Immature natural killer cell (primary cell): ENCODE measurements at places on chromosomes 6 and 20. TPM values are rescaled to one million over a fixed set of nuclear protein-coding genes. Genes with fewer than 3 reads are reported as not detected.

Gene PHACTR3
- polyA plus RNA-seq = not detected

Gene ADAM33
- not detected for polyA plus RNA-seq

Gene VSX1
- polyA plus RNA-seq = not detected

Gene OPRL1
- polyA plus RNA-seq = 0.48 TPM

Gene HLA-G
- polyA plus RNA-seq = 3.1 TPM

Gene CLPSL1
- not detected for polyA plus RNA-seq

Gene SLC2A4RG
- polyA plus RNA-seq = 3.2 TPM

Gene NKAIN2
- not detected for polyA plus RNA-seq

Gene PACSIN1
- polyA plus RNA-seq = 2.9 TPM

Gene PFDN4
- polyA plus RNA-seq = 43.6 TPM

Gene DNAJC5
- polyA plus RNA-seq = 1.4 TPM

Gene KIF13A
- polyA plus RNA-seq = 0.92 TPM

Gene RCAN2
- not detected for polyA plus RNA-seq

Gene MRAP2
- polyA plus RNA-seq = not detected

Gene LRRN4
- not detected for polyA plus RNA-seq

Gene ALDH5A1
- 6.1 TPM for polyA plus RNA-seq

Gene SNAP25
- not detected for polyA plus RNA-seq

Gene CASP8AP2
- polyA plus RNA-seq = 7.8 TPM

Gene CALHM4
- not detected for polyA plus RNA-seq

Gene TGM3
- polyA plus RNA-seq = not detected

Gene TPBG
- polyA plus RNA-seq = not detected

Gene ZC3H12D
- not detected for polyA plus RNA-seq

Gene GABRR1
- polyA plus RNA-seq = not detected

Gene PTP4A1
- polyA plus RNA-seq = 88.9 TPM

Gene OPN5
- polyA plus RNA-seq = not detected
